Head of caudate nucleus (tissue), 42 donors: ENCODE measurements at places on chromosomes 2 and 18.

DNA sequence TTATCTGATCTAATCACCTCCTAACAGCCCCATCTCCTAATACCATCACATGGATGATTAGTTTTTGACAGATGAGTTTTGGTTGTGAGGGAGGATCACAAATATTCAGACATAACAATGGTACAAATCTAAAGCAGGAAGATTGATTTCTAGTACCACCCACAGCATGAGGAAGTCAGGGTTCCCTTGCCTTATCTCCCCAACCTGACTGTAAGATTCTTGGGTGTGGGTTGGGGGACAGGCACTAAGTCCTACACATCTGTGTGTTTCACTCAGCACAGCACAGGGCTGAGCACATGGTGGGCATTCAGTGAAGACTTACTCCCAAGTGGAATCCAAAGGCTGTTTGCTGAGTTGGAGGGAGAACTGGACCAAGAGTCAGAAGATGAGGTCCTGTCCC lies 93.8 kb upstream of the CXCR4 start:
- DNase-seq, result no peak

- DNase-seq, result no peak
Measured at GRCh38 chr18:50115095-50115494, 79.9 kb downstream of the MYO5B start.

GRCh38 chr2:135914485-135914884 lies 38.2 kb upstream of the MCM6 start:
- DNase-seq, result no peak

- no peak for DNase-seq
Measured at GRCh38 chr2:75180476-75180875, 18.8 kb downstream of the TACR1 start.

GRCh38 chr18:51767293-51767692 lies 569.8 kb upstream of the MEX3C start:
- no peak for DNase-seq

GRCh38 chr2:224024270-224024669 lies 14.8 kb downstream of the SERPINE2 start:
- no peak for DNase-seq

DNA sequence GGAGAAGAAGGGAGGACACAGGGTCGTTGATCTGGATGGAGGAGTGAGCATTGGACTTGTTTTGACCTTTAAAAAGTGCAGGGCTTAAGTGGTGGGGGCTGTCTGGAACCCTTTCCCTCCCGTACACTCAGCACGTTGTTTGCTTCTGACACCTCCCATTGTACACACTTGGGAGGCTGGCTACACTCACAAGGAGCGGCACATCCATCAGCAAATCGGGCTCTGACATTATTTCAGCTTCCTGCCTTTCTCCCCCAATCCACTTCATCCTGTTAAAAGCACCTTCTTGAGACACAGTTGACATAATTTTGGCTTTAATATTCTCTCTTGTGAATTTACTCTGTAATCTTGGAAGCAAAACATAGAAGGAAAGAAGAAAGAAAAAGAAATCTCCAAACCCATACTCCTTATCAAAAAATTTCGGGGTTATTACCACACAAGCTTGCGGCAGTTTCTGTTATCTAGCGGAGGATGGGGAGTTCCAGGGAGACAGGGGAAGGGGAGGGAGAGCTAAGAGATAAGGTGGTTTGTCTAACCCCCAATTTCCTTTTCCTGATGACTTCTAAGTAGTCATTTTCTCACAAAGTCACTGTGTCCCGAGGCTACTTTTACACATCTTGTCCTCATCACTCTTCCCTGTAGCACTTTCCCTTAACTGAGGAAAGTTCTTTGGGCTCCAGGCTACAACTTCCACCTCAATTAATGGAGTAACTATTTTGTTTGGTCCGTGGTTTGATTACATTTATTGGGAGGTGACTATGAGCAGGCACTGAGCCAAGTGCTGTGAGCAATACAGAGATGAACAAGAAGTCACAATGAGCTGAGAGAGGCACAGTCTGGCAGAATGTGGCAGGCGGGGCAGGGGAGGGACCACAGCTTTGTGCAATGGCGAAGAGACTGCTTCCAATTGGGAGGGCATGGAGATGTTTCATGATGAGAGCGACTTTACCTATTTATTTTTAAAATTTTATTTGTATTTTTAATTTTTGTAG lies 240.1 kb upstream of the MEX3C start:
- DNase-seq, result no peak

GRCh38 chr2:113700186-113700841 lies 56.1 kb downstream of the SLC35F5 start:
- DNase-seq, result no peak

DNA sequence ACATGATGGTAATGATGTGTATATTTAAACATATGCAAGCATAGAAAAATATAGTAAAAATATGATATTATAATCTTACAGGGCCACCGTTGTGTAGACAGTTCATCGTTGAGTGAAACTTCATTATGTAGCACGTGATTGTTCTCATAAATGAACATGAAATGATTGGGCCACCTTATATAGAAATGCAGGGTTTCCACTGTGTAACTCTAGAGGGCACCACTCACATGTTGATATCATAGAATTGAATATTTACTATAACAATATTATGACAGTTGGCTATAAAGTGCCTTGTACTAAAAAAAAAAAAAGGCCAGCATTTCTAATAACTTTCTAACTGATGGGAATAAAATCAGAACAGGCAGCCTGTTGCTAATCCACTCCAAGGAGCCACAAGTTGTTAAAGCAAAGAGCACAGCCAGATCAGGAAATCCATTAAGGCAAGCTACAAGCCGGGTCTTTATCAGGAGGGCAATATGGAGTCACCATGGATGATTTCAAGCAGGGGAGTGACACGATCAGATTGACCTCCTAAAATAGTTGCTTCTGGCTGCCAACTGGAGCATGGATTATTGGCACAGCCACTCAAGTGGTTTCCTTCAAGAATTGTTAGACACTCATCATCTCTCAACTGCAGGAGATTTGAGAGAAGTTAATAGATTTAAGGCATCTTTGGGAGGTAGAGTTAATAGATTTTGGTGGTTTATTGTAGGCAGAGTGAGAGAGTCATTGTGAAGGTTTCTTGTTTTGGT lies 16.7 kb downstream of the IL1F10 start:
- DNase-seq, result no peak
